Epithelial cell of umbilical artery (primary cell): ENCODE measurements at places on chromosomes 11 and 22. TPM values are rescaled to one million over a fixed set of nuclear protein-coding genes. Genes with fewer than 3 reads are reported as not detected.

Gene MAML2
- total RNA-seq = 2.1 and 2.6 TPM in 2 replicates

Gene BTG4
- total RNA-seq = not detected in 2 replicates

Gene TECTA
- under 0.01 and 0.15 TPM in 2 replicates for total RNA-seq

Gene RBMXL2
- total RNA-seq = under 0.01 TPM in 1 of 2 replicates, not detected in the other

Gene FGF3
- not detected in 2 replicates for total RNA-seq

Gene BEST1
- under 0.01 TPM in 1 of 2 replicates, not detected in the other for total RNA-seq

Gene CDC42BPG
- total RNA-seq = 0.15 and 0.32 TPM in 2 replicates

Gene FAM111B
- 15.6 and 26.0 TPM in 2 replicates for total RNA-seq

Gene KREMEN1
- 0.30 and 0.32 TPM in 2 replicates for total RNA-seq

Gene FXYD6
- total RNA-seq = 0.32 TPM in 1 of 2 replicates, not detected in the other

Gene KRTAP5-10
- total RNA-seq = not detected in 2 replicates

Gene SCUBE1
- total RNA-seq = under 0.01 TPM in 1 of 2 replicates, not detected in the other

Gene CASP5
- total RNA-seq = not detected in 2 replicates

Gene OR56A3
- total RNA-seq = not detected in 2 replicates

Gene ZBTB16
- 8.1 and 21.7 TPM in 2 replicates for total RNA-seq

Gene L3MBTL2
- 27.6 and 32.5 TPM in 2 replicates for total RNA-seq

Gene GLYATL2
- total RNA-seq = 0.61 TPM in 1 of 2 replicates, not detected in the other

Gene KIAA0930
- total RNA-seq = 33.8 and 43.2 TPM in 2 replicates
